ENCODE measurements at places on chromosomes 11 and 22. TPM values are rescaled to one million over a fixed set of nuclear protein-coding genes. Genes with fewer than 3 reads are reported as not detected.

Gene GVQW3
- 0.79 TPM for total RNA-seq

Gene CALCA
- total RNA-seq = not detected

Gene PKP3
- total RNA-seq = 0.67 TPM

Gene BIRC3
- 3.5 TPM for total RNA-seq

Gene NEU3
- 6.9 TPM for total RNA-seq

Gene KLHL35
- total RNA-seq = 2.6 TPM

Gene INPPL1
- 65.5 TPM for total RNA-seq

Gene FZD4
- total RNA-seq = 167 TPM

Gene KRTAP5-7
- not detected for total RNA-seq

Gene NXPE1
- not detected for total RNA-seq

Gene TRIM66
- 5.7 TPM for total RNA-seq

Gene VWA5A
- 11.5 TPM for total RNA-seq

Gene DDIAS
- 10.8 TPM for total RNA-seq

Gene PGA3
- not detected for total RNA-seq

Gene CCDC85B
- 129 TPM for total RNA-seq

Gene FGF19
- total RNA-seq = not detected

Gene VSTM5
- not detected for total RNA-seq

Gene TEX12
- total RNA-seq = not detected

Gene TEAD1
- 25.1 TPM for total RNA-seq

Gene OSM
- total RNA-seq = not detected

Gene SCGB1C1
- total RNA-seq = not detected

Gene NLRP14
- 0.40 TPM for total RNA-seq

Gene TMEM134
- 15.7 TPM for total RNA-seq

Gene RTN4R
- 0.46 TPM for total RNA-seq

Gene APOL4
- 0.53 TPM for total RNA-seq

Gene SCN3B
- 0.39 TPM for total RNA-seq

Gene C11orf86
- total RNA-seq = not detected

Gene TUBA8
- 7.3 TPM for total RNA-seq

Gene OR5A1
- total RNA-seq = not detected

Gene ADM2
- 0.20 TPM for total RNA-seq

Gene GAL3ST3
- 0.14 TPM for total RNA-seq

Gene OR4S2
- not detected for total RNA-seq

Gene TRIM49
- total RNA-seq = not detected

Gene CPT1B
- total RNA-seq = 2.7 TPM

Gene CCDC89
- total RNA-seq = not detected

Gene OR10G8
- total RNA-seq = not detected

Gene SYTL2
- total RNA-seq = 0.53 TPM

Gene DDX17
- 663 TPM for total RNA-seq

Gene OR51V1
- not detected for total RNA-seq

Data from pulmonary artery endothelial cell (primary cell).